ENCODE measurements at places on chromosomes 5 and 9.

- no peak for DNase-seq
Observed at GRCh38 chr5:6715271-6715670, 2.0 kb downstream of the TENT4A start.

- DNase-seq = no peak
Observed at GRCh38 chr9:106451223-106451622, 411.7 kb upstream of the ZNF462 start.

DNA sequence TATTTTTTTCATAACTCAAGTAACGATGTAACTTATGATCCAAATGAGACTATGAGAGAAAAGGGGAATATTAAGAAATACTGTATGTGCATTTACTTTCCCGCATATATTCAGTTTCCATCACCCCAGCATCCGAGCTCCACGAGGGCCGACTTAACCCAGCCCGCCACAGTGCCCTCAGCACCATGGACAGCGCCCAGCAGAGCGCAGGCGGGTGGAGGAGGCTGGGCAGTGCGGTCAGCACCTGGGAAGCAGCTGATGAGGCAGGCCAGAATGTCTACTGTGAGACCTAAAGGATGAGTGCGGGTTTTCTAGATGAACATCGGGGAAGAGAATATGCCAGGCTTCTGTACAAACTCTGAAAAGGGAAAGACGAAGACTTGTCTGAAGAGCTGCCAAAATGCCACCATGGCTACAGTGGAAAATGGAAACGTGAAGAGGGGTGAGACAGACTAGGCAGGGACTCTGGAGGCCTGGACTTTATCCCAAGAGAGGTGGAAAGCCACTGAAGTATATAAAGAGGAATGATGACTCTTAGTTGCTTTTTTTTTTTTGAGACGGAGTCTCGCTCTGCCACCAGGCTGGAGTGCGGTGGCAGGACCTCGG, 34.5 kb upstream of the MED27 start:
- DNase-seq = no peak

DNA sequence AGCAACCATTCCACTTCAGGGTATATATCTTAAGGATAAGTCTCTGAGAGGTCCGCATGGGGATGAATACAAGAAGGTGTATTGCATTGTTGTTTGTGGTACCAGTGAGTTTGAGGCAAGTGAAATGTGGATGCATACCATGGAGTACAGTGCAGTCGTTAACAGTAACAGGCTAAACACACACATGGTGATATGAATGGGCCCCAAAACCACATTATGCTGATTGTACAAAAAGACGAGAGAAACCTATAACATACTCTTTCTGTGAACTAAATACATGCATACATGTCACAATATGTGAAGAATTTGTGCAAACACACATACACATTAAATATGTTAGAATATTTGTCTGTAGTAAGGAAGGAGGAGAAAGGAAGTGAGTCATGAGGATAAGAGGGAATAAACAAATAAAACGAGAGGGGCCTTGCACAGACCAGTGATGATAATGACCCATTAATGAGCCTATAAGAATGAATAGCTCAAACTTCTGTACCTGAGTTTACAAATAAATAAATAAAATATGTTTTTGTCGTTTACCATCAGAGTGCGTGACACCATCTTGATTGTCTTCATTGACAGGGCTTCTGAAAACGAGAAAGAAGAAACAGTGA, 66.5 kb upstream of the RICTOR start:
- no peak for DNase-seq

DNA sequence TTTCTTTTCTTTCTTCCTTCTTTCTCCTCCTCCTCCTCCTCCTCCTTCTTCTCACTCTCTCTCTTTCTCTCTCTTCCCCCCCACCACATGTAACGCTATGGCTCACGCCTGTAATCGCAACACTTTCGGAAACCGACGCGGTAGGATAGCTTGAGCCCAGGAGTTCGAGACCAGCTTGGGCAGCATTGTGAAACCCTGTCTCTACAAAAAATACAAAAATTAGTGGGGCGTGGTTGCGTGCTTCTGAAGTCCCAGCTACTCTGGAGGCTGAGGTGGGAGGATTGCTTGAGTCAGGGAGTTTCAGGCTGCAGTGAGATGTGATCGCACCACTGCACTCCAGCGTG, 736 bp upstream of the GLDC start:
- no peak for DNase-seq

DNA sequence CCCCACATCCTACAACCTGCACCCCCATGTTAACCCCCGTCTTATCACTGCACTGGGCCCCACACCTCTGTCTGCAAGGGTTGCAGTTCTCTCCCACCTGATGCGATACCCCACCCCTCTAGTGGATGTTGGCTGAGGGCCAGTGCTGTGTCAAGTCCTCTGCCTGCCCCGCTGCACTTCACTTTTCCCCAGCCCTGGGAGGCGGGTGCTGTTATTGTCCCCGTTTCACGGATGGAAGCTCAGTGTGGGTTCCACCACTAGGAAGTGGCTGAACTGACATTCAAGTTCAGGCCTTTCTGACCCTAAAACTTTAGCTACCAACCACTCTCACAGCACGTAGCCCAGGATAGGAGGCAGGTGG, 3.5 kb downstream of the SNCB start:
- DNase-seq = no peak

- no peak for DNase-seq
Observed at GRCh38 chr9:109277451-109277850, 43.4 kb downstream of the EPB41L4B start.

- no peak for DNase-seq
Observed at GRCh38 chr5:45385321-45386058, 310.7 kb downstream of the HCN1 start.

DNA sequence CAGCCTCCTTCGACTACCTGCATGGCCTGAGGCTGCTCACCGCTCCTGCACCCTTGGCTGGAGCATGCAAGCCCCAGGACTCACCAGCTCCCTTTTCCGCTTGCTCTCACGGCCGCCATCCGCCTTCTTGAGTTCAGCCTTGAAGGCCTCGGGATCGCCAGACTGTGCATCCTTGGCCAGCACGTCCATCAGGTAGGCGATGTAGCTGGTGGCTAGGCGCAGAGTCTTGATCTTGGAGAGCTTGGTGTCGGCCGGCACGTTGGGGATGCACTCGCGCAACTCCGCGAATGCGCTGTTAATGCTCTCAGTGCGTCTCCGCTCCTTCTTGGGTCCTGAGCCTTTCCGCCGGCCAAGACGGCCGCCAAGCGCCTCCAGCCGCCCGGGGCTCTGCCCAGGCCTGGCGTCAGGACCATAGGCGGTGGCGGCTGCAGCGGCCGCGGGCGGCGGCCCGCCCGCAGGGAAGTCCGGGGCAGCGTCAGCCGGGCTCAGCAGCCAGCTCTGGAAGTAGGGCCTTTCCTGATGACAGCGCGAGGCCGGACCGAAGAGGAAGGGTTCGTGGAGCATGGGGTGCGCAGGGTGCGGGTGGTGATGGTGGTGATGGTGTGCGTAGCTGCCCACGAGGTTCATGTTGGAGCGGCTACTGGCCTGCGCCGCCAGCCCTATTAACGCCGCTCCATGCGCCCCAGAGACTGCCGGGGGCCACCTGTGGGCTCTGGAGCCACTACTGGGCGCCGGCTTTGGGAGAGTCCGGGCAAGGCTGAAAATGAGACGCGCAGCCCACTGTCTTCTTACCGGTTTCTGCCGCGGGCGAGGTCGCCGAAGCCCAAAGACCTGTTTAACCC, 424 bp downstream of the HAND1 start:
- DNase-seq = no peak

GRCh38 chr5:850511-851006, at the start of gene ZDHHC11:
TSS of gene ZDHHC11 (minus strand) at chr5:850986. CDS start at chr5:850602, 384 bp downstream.
- DNase-seq = no peak

GRCh38 chr5:96150007-96150406, 188.4 kb upstream of the ELL2 start:
- no peak for DNase-seq

GRCh38 chr5:34507933-34508332, 148.2 kb upstream of the RAI14 start:
- DNase-seq = no peak

- no peak for DNase-seq
Observed at GRCh38 chr5:98031496-98031895, 742.0 kb upstream of the RGMB start.

DNA sequence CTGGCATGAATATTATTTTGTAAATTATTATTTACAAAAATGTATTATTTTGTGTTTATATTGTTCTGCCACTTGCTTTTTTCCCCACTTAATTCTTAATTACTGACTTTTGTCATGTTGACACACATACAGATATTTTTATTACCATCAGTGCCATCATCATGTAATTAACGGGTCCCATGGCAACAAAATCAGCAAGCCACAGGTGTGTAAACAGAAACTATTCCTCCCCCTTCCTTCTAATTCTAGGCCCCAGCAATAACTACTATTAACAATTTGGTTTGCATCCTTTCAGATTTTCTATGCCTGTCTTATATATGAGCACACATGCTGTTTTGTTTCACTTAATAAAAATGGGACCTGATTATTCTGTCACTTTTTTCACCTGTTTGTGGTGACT, 29.3 kb downstream of the CYFIP2 start:
- no peak for DNase-seq

DNA sequence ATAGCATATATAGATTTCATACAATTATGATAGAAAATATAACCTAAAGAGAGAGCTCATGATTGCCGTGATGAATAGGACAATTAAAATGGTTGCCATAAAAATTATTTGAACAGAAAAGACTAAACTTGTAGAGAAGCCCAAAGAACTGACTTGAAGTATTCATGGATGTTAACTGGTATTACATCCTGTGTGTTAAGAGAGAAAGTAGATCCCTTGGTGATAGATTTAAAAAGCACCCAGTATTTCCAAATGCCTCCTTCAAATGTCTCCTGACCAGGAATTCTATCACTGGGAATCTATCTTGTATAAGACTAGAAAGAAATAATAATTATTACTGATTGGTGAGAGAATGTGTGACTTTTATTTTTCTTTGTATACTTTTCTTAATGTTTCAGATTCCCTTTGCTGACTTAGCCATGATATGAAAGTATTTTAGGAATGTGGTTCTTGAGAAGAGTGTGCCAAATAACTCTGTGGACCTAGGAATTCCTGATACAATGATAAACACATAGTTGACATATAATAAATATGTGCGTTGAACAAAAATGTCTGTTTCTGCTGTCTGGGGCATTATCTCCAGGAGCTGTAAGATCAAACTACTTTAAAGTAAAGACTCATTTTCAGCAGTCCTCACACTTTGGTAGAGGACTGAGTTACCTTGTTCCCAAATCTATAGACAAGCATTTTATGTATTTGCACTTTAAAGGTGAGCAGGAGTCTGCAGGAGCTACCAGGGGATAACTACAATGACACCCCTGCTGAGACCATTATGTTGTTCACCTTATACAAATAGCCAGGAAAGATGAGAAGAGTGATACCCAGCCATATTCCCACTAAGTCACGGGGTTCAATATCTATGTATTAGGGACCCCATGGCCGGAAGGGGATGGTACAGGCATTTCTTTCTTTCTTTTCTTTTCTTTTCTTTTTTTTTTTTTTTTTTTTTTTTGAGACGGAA, 211.1 kb upstream of the TLE4 start:
- DNase-seq = no peak

- DNase-seq = no peak
Observed at GRCh38 chr5:66285343-66285922, 141.3 kb downstream of the SREK1 start.

GRCh38 chr5:139683295-139684271, 35.4 kb downstream of the CXXC5 start:
- no peak for DNase-seq

- no peak for DNase-seq
Observed at GRCh38 chr5:159805021-159805420, 111.3 kb upstream of the ADRA1B start.

DNA sequence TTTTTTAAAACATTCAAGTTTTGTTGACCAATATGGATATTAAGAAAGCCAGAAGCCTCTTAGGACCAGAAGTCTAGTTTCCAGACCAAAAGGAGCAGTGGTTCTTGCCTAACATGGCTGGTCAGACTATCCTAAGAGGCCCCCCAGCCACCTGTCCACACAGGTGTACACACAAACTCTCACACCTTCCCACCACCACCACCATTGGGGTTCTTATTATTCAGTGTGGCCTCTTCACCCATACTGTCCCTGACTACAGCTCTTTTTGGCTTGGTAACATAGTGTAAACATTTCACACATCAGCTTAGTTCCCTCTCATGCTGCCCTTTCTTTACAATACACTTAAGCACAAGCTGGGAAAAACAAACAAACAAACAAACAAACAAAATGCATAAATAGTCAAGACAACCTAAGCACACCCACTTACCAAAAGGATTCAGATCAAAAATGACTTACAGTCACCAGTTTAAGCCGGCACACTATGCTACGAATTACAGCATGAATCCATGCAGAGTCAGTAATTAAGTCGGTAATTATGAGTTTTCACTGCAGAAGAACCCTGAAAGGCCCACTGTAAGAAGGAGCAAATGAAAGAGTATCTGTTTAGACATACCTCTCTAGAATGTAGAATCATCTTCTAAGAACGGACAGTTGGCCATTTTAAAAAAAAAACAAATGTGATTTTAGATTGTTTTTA, 9.5 kb downstream of the LHFPL2 start:
- DNase-seq = no peak

DNA sequence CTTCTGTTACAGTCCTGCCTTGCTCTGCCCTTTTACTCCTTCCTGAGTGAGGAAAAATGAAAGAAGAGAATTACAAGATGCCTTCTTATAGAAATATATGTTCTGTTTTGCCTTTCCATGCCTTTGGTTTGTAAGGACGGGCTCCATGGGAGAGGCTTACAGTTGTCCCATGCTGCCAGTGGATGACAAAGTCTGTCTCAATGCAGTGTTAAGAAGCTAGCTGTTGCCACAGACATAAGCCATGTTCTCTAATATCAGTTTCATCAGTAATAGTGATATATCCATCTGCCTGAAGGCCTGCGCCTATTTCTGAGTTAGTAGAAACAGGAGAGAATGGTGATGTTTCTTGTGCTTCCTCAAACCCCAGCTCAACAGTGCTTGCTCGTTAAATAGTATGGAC, 27.8 kb downstream of the C5orf22 start:
- DNase-seq = no peak

DNA sequence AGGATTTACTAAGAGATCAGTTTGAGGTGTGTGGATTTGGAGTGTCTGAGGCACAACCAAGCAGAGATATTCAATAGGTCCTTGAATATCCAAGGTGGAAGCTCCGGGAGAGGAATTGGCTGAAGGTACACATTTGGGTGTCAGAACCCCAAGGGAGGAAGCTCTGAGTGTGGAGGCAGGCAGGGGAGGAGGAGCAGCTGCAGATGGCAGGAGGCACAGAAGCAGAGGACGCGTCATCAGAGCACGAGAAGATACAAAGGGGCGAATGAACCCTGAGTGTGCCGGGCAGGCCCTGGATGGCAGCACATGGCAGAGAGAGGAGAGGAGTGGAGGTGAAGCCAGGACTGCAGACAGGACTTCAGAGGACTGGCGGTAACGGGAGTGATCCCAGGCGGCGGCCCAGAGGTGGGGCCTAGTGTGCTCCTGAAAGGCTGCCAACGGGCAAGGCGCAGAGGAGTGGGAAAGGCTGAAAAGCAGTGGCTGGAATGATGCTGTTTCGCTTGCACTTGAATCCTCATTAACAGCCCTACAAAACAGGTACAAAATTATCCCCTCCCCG, 179.8 kb downstream of the FANCC start:
- DNase-seq = no peak

Data from stimulated activated CD8-positive, alpha-beta memory T cell treated with anti-CD3 and anti-CD28 coated beads, Interleukin-4, amount 100 ng/mL, for 4 hours (primary cell).